ENCODE measurements at places on chromosomes 12 and 14.

GRCh38 chr14:77761205-77761931 is 412 bp upstream of the SNW1 start:
- DNase-seq, result no peak

- DNase-seq, result no peak
These were observed 42.1 kb downstream of the IGF1 start for GRCh38 chr12:102438047-102438826.

GRCh38 chr14:59278111-59278510 is 89.6 kb downstream of the DAAM1 start:
- DNase-seq, result no peak

- no peak for DNase-seq
These were observed 439.0 kb upstream of the STXBP6 start for GRCh38 chr14:25488961-25489360.

DNA sequence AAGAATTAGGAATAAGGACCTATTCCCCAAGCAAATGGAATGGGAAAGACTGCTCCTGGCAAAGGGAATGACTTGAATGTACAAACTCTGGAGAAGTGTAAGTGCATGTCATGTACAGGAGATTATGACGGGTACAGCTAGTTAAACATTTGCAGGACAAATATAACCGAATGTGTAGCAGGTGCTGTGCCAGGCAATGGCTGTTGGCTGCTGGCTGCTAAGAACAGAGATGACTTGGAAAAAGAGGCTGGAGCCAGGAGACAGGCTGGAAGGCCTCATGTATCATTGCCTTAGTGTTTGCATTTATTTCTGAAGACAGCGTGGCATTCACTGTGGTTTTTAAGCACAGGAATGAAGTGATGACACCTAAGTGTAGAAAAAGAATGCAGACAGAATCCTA is 136.8 kb downstream of the TTC8 start:
- DNase-seq, result no peak
